ENCODE measurements at places on chromosomes 11 and 22. TPM values are rescaled to one million over a fixed set of nuclear protein-coding genes. Genes with fewer than 3 reads are reported as not detected.

Gene CADM1
- total RNA-seq = 14.8 TPM

Gene PANX3
- total RNA-seq = not detected

Gene MMP8
- 2.6 TPM for total RNA-seq

Gene OR2D2
- not detected for total RNA-seq

Gene SLCO2B1
- 185 TPM for total RNA-seq

Gene CFAP68
- total RNA-seq = 11.9 TPM

Gene SPINDOC
- 16.2 TPM for total RNA-seq

Gene ARHGAP8
- 8.2 TPM for total RNA-seq

Gene POTEH
- not detected for total RNA-seq

Measured in mesenteric fat pad (tissue), 1 donor.